ENCODE measurements at places on chromosomes 7 and 10.

- no peak for DNase-seq
Observed at GRCh38 chr10:716821-717220, 27.4 kb upstream of the DIP2C start.

- DNase-seq = no peak
Observed at GRCh38 chr10:95881316-95881715, 26.5 kb upstream of the CC2D2B start.

DNA sequence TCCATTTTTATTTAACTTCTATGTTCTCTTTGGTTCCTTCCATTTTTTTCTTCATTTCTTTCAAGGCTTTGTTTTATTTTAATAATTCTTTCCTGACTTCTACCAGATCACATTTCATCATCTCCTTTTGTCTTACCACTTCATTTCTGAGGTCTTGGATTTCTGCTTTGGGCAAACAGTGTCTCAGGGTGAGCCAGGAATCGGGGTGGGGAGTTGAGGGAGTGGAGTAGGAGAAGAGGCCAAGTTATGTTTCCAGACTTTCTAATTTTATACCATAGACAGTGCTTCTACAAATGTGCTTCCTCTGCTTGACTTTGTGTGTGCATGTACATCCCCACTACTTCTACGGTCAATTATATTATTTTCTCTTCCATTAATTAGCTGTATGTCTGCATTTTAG, 112.1 kb downstream of the PRKG1 start:
- no peak for DNase-seq

DNA sequence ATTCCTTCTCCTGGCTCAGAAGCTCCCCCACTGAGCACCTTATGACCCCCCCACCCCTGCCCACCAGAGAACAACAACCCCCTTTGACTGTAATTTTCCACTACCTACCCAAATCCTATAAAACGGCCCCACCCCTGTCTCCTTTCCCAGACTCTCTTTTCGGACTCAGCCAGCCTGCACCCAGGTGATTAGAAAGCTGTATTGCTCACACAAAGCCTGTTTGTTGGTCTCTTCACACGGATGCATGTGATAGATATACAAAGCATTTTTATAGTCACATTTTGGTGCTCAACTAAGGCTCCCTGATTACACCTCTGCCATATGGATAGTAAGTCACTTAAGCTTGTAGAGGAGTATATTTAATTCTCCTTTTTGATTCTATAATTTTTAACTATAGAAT, 985.8 kb downstream of the REEP3 start:
- DNase-seq = no peak

DNA sequence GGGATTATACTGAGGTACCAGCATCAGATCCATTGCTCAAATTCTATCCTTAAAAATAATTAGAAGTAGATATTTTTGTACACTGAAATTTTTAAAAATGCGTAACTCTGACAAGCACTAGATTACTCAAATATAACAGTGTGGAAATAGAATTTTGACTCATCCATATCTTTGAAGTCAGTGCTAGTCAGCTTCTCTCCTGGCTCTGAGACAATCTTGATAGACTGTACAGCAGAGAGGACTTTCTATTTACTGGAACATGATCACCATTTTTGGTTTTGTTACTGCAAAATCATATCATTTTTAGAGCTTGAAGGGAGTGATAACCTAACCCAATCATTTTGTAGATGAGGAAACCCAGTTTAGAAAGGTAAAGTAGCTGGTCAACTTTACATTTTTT, 195.0 kb downstream of the MTERF1 start:
- DNase-seq = no peak

- DNase-seq = no peak
Observed at GRCh38 chr10:76644476-76644875, 993.1 kb downstream of the KCNMA1 start.

DNA sequence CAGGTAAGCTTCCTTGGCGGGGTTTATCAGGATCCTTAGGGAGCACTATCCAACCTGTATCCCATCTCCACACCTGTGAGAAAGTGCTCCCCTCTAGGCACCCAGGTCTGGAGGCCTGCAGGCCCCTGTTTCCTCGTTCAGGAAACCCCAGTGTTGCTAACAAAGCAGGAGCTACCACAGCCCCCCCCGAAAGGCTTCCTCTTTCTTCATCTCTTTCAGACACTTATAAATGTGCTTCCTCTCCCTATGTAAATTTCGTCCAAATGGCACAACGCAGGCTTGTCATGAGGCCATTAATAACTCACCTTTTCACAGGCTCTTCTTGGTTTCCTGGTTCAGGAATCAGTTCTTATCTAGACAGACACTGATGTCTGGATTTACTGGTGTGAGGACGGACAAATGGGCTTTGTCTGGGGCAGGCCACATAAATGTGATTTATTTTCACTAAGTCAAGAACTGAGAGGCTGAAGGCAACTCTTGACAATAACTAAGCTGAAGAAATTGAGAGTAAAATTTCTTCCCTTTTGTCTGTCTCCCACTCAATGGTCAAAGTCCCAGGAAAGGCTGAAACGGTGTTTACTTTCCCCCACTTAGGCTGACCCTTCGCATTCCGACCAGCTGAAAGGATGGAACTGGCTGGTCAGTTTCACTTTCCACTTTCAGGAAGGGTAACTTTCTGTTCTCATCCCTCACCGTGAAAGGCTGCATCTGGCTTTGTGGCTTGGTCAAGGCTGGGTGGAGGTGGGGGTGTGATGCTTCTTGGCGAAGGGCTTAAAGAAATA, 46.8 kb downstream of the PIK3AP1 start:
- DNase-seq = peak; percentile 80
